CD4-positive, alpha-beta T cell treated with Interleukin-4 for 4 hours (primary cell): ENCODE measurements at places on chromosomes 6 and 20.
A peak's percentile ranks its signal among the peaks of the same experiment; 100 is the strongest.

DNA sequence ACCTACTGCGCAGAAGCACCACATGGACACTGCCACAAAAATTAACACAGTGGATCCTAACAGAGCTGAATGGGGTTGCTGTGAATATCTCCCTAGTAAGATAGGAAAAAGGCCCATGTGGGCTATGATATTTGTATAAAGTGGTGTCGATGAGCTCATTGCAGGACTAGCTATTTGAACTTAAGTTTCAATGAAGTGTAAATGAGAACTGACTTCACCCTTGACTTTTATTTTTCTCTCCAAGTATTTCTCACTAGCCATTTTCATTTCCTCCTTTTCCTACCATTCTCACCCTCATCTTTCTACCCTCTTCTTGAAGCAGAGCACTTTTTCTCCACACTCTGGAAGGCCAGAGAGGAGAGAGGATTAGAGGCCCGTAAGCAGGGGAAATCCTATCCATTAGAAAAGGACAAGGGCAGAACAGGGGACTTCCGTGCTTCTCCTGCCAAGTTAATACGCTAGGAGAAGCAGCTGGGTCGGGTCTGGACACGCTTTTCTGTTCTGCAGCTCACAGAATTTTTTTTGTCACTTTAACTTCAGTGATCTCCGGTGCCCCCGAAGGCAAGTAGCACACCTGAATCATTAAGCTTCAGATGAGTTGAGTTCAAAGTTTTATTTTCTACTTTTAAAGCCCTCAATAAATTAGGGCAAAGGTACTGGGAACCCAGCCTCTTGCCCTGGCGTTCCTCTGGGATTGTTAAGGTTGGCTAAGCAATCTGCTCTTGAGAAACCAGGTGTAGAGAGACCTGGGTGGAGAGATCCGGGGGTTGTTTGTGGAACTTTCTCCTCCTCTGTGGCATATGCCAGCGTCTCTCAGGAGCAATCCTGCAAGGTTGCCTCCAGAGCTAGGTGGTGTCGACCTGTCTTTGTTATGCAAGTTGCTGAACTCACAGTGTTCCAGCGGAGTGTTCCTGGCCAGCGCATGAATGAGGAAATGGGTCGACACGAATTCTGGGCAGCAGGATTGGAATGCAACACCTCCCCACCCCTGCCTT is 56.2 kb upstream of the ARID1B start:
- DNase-seq: no peak

DNA sequence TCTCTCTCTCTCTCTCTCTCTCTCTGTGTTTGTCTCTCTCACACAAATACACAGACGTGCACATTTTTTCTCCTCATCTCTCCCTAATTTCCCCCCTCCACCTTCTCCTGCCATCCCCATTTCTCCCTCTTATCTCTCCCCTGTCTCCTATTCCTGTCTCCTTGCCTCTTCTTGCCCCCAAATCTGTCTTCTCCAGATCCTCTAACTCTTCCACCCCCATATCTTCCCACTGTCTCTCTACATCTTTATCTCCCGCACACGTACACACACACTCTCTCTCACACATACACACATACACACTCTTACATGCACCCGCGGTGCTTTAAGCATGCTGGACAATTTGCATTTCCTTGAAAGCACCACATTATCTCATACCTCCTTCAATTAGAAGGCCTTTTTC is 15.9 kb downstream of the KIZ start:
- DNase-seq: no peak

GRCh38 chr20:33971147-33971975 is 22.4 kb upstream of the RALY start:
- no peak for DNase-seq

DNA sequence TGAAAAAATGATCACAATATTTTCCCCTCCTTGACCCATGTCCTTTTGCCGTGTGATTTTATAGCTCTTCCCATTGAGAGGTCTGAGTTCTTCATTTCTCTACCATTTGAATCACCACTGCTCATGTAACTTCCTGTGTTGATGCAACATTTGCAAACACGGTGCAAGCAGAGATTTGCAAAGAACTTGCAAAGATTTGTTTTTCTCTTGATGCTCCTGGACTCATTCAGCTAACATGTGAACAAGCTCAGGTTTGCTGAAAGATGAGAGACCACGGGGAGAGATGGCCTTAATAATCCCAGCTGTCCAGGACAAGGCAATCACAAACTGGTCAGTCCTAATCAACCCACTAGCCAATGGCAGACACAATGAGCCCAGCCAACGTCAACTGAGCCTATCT is 8.6 kb downstream of the VNN2 start:
- DNase-seq: no peak

- DNase-seq: peak; percentile 47
These were observed 109.0 kb upstream of the TRAF3IP2 start for GRCh38 chr6:111714416-111715270.

- DNase-seq: no peak
These were observed 879.7 kb downstream of the QKI start for GRCh38 chr6:164294047-164294784.

DNA sequence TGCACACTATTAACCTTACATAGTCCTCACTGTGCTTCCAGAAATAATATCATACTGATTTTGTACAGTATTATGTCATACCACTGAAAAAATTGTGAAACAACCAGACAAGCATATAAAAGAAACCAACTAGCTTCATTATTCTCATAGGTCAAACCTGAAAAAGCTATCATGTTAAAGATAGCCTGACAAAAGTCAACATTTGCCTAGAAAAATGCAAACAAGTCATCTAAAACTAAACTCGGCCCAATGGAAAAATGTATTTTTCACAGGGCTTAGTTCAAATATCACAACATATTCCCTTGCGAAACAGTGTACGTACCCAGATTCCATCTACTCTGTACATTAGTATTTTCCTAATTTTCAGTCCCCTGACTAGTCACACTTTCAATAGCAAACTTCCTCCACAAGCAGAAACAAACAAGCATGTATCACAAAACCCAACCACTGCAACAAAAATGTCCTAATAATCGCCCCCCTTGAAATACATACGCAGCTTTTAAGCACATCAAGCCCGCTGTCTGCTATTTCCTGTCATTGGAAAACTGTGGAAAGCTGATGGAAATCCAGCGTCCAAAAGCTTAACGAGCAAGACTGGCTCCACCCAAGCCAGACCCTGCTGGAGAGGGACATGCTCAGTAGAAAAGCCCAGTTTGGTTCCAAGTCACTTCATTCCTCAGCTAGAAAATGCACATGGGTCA is 93.1 kb downstream of the EPB41L2 start:
- no peak for DNase-seq

DNA sequence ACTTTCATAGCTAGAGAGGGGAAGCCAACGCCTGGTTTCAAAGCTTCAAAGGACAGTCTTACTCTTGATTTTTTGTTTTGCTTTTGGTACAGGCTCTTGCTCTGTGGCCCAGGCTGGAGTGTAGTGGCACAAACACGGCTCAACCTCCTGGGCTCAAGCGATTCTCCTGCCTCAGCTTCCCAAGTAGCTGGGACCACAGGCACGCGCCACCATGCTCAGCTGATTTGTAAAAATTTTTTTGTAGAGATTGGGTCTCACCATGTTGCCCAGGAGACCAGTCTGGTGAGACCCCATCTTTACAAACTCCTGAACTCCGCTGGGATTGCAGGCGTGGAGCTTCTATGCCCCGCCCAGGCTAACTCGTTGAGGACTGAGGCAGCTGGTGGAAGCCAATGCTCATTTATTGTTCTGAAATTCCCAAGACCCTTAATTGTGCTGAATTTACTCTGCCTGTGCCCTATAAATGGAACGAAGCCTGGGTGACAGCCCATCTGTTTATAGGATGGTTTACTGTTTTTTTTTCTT is 18.0 kb downstream of the SRSF3 start:
- no peak for DNase-seq

- DNase-seq: no peak
These were observed 113.7 kb downstream of the PHACTR3 start for GRCh38 chr20:59718071-59718470.

DNA sequence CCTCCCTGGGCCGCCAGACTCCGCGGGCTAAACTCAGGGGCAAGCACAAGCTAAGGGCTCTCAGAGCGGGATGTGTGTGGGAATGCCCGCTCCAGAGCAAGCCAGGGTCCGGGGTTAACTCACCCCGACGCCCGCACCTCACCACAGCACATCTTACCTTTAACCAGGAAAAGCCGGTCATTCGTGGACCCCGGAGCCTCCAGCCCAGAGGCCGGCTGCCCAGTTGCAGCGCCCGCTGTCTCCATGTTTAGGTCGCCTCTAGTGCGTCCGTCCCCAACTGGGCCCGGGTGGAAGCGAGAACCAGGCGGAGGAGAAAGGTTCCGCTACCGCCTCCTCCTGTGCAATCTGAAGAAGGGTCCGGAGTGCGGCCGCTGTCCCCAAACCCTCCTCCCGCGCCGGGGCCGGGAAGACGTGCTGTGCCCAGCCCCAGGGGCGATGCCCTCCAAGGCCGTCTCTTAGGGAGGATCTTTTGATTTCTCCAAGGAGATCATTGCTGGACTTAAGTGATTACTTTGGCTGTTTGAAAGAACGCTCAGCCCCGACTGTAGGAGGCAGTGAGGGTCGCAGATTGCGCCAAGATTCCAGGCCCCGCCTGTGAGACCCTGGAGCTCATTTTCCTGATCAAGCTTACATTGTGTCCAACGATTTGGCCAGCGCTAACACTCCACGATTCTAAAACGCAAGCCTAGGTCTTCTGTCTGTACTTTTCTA is at the start of gene TMEM242:
Gene TMEM242 (minus strand): TSS at position 265 of the 711 bp plus-strand sequence. CDS start 20 bp downstream, at position 245.
- peak; percentile 91 for DNase-seq

- DNase-seq: no peak
These were observed 209.0 kb downstream of the SYNE1 start for GRCh38 chr6:152428126-152428525.

DNA sequence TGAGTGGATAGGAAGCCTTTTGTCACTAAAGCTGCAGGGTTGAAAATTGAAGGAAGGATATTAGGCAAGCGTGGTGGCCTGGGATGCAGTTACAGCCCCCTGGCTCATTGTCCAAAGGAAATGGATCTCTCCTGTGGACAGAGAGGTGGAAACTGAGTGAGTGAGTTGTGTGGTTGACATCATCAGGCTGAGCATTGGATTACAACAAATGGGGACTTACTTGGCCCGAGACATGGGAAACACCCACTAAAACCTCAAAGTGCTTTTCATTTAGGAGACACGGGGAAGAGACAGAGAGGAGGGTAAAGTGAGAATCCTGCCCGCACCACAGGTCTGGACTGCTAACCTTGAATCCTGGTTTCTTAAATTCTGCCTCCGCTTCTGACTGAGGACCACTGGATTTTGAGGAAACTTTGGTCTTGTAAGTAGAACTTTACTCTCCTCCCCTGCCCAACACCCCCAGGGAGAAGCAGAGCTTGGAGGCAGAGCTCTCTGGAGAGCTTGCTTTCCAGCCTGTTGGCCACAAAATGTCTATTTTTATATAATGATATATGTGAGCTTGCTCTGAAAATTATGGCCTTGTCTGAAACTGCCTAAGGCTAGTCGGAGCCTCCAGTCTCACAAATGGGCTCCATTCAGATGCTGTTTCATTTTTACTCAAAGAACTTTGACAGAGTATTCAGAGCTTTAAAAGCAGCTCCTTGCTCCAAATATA is at the start of gene PKIG:
Gene PKIG (plus strand): TSS at position 269 of the 715 bp plus-strand sequence. CDS start 31,978 bp downstream, outside the sequence.
- no peak for DNase-seq

DNA sequence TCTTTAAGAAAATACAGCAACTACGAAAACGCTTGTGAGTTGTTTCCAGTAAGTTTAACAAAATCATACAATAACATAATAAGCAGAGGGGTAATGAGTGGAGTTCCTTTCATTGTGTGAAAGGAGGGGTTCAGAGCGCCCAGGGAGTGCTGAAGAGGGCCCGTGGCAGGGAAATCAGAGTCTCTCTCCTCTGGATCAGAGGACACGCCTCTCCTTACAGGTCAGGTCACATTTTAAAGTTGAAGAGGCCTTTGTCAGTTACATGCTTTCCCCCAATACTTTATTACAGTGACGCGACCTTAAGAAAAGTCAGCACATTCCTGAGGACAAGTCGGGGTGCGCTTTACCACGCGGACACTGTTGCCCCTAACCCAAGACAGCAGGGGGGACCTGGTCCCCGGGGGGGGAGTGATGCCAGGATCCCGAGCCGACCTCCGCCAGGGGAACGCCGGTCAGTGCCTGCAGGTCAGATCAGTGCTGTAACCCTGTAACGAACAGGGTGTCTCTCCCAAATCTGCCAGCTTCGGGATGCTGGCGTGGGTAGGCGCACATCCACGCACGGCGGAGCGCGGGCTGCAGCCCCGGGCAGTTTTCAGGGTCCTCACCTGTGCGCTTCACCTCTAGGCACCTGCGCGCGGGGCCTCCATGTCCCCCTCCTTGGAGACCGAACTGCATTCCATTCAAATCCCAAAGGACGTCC is 848 bp downstream of the DACT2 start:
- DNase-seq: no peak

GRCh38 chr6:51349857-51350256 is 531.2 kb downstream of the TFAP2B start:
- no peak for DNase-seq

DNA sequence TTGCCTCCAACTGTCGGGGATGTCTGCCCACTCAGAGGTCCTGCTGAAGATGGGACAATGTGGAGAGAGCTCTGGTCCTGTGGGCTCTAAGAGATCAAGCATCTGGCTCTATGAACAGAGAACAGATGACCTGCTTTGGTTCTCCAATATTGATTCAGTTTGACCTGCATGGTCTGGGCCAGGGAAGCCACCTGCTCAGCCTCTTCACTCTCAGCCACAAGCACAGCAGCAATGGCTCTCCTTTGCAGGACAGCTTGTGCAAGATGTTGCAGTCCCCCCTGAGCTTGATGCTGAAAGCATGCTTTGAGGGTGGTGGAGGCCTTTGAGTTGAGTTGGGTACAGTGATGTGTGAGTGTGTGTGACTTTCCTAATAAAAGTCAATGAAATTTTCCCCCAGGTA is 18.6 kb upstream of the MCM3 start:
- DNase-seq: no peak

GRCh38 chr6:69957985-69958559 is 91.7 kb downstream of the COL19A1 start:
- no peak for DNase-seq

GRCh38 chr6:128712898-128713297 is 170.0 kb upstream of the LAMA2 start:
- no peak for DNase-seq

- no peak for DNase-seq
These were observed 103.1 kb upstream of the ID4 start for GRCh38 chr6:19734061-19734460.

GRCh38 chr6:168440520-168441433 is at the start of gene SMOC2:
Gene SMOC2 (plus strand): TSS chr6:168441184. CDS start chr6:168441371, 187 bp downstream.
- DNase-seq: no peak

DNA sequence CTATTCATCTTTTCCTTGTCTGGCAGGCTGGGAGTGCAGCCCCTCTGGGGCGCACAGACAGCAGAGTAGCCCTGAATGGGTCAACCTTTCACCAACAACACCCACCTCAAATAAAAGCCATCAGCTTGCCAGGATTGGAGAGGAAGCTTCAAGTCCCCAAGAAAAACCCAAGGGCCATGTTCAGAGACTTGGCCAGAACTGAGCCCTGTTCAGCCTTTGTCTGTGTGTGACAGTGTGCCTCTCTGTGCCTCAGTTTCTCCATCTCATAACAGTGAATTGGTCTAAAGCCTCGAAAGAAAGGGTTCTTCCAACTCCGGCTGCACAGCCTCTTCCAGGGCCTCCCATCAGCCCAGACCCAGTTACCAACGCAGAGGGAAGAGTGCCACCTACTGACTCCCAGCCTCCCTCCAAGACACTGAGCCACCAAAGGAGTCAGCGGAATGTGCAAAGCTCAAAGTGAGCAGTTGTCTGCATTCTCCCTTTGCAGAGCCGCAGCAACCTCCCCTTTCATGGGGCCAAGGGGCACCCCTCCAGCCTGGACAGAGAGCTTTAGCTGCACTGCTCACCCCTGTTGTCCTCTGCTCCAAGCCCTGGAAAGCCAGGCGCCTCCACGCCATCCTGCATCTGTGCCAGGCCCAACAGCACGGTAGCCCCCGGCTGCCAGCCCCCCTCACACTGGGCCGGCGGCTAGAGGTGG is 82.7 kb upstream of the TOP1 start:
- peak; percentile 9 for DNase-seq
